ENCODE measurements at places on chromosomes 1 and 21.

DNA sequence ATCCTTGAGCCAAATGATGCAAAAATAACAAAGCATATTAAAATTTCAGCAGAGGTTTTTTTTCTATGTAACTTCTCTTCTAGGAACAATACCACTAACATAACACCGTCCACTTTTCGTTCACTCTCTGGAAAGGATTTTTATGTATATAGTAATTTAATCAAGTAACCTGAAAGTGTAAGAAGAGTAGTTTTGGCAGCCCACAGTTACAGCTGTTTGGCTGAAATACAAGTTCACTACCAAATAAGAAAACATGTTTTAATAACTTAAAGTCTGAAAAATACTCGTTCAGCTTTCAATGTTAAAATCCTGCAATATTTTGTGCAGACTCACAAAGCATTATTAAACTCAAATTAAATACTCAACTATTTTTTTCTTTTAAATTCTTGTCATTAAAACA is 896.8 kb upstream of the ADGRL4 start:
- no peak for DNase-seq

DNA sequence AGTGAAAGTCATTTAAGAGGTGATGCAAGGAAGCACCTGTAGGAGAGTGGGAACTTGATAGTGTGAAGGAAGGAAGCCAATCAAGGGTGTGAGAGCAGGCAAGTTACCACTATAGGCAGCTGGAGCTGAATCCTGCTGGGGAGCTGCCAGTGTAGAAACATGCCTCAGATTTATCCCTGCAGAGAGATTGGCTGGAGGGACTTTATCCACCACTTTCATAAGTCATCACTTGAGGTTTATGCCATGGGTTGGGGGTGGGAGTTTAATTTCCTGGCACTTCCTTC is 443.6 kb downstream of the PLPP3 start:
- DNase-seq: no peak

DNA sequence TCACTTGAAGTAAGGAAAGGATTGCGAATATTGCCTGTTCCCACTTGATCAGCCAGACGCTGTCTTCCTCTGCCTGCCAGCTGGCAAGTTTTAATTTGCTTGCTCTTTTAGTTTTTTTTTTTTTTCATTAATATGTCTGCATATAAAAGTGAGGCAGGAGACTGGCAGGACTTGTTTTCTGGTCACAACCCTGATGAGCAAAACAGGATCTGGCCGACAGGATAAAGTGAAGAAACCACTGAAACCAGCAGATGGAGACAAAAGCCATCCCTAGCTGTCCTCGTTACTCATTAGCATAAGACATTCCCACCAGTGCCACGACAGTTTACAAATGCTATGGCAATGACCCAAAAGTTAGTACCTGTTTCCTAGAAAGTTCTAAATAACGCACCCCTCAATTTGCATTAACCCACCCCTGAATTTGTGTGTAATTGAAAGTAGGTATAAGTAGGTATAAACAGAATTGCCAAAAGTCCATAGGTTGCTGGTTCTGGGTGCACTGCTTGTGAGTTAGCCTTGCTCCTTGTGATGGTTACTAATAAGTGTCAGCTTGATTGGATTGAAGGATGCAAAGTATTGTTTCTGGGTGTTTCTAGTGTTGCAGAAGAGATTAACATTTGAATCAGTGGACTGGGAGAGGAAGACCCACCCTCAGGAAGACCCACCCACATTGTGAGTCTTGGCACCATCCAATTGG is 60.8 kb downstream of the ZNF684 start:
- no peak for DNase-seq

- no peak for DNase-seq
Observed at GRCh38 chr1:218459878-218460711, 115.0 kb downstream of the TGFB2 start.

DNA sequence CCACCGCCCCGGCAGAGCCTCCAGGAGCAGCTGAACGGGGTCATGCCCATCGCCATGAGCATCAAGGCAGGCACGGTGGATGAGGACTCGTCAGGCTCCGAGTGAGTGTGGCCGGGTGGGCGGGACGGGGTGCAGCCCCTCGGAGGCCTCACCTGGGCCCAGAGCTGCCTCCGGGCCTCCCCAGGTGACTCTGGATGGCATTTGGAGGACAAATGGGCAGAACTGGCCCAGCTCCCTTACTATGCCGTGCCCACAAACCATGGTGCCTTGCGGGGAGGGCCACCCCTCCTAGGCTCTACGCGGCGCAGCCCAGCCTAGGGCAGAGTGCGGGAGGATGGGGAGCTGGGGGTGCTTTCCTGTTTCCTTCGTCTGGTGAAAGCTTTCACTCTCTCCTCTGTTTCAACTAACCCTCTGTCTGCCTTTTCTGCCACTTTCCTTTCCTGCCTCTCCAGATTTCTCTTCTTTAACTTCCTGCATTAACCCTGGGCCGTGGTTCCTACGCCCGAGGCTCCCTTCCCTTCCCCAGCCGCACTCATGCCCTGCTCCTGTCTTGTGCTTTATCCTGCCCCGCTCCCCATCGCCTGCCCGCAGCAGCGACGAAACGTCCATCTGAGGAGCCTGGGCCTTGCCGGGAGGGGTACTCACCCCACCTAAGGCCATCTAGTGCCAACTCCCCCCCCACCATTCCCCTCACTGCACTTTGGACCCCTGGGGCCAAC is 9.2 kb downstream of the PSRC1 start:
- no peak for DNase-seq

DNA sequence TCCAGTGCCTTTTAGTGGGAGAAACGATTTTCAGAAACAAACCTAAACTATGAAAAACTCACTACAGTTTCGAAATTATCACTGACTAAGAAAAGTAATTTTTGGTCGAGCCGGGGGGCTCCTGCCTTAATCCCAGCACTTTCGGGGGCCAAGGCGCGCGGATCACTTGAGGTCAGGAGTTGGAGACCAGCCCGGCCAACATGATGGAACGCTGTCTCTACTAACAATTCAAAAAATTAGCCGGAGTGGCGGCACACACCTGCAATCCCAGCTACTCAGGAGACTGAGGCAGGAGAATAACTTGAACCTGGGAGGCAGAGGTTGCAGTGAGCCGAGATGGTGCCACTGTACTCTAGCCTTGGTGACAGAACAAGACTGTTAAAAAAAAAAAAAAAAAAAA is 3.0 kb downstream of the CFHR3 start:
- DNase-seq: no peak

GRCh38 chr1:36239941-36240637 is 15.8 kb downstream of the THRAP3 start:
- DNase-seq: no peak

DNA sequence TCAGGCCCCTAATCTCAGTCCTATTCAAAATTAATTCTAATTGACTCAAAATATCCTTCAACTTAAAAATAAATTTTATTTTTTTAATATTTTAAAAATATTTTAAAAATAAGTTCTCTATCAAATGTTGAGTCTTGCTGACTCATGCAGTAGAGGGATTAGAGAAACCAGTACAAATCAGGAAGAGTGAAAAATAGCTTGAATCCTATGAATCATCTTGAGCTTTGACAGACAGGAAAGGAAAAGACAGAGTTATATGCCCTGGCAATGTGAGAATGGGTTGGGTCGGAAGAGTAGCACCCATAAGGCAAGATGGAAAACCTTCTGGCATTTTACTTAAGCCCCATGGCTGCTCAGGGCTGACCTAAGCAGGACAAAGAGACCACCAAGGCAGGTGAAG is 346.6 kb upstream of the RUNX1 start:
- no peak for DNase-seq

DNA sequence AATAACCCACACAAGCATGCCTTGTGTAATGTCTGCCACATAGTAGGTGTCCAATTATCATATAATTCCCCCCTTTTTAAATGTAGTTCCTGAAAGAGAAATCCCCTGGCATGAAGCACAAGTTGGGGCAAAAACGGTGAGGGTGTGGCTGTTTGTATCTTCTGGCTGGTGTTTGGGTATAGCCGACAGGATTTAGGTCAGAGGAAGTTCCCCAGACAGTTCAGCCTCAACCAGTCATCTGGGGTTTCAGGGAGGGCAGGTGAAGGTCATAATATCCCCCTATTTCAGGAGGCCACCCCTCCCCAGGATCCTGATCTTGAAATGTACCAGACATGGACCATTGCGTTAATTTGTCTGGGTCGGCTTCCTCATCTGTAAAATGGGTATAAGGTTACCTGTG is 29.1 kb upstream of the JUN start:
- no peak for DNase-seq

DNA sequence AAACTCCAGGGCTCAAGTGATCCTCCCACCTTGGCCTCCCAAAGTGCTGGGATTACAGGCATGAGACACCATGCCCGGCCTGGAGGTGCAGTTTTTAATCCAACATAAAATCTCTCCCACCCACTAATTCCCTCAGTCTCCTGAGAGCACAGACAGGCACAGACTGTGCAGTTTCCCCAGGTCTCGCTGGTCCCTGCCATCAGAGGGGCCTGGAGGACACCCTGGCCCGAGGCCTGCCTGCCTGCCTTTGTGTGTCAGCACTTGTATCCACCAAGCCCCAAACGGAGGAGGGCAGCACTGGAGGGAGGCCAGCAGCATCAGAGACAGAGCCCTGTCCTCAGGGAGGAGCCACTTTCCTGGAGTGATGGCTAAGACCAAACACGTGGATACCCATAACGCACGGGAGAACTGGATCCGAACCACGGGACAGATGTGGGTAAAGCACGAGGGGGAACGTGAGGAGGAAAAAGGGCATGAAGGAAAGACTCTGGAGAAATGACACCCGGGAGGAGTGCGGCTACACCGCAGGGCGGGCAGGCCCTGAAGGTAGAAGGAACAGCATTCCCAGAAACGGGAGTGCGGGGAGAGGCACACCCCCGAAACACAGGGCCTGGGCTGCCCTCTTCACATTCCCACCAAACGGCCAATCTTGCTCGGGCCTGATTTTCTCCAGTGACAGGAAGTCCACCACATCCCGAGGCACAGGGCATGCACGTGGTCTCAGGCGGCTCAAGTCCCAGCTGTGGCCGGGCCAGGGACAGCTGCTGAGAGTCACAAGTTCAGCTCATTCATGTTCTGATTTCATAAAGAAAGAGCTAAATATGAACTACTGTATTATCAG is 29.7 kb downstream of the NPHP4 start:
- no peak for DNase-seq

DNA sequence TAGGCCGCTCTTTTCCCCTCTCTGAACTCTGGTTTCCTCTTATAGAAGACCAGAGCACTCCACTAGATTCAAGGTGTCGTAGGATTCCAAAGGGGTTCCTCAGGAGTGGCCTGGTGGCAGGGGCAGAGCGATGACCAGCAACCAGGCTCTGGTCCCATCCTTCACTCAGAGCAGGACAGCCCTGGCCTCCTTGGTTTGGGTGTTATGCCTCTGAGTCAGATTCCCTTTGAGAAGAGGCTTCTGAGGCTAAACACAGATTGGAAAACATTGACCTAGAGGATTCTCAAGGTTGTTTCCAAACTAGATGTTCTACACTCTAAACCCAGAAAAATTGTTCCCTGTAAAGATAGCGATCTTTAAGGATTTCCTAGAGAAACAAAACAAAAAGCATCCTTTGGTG is 49.8 kb upstream of the IKBKE start:
- DNase-seq: no peak

DNA sequence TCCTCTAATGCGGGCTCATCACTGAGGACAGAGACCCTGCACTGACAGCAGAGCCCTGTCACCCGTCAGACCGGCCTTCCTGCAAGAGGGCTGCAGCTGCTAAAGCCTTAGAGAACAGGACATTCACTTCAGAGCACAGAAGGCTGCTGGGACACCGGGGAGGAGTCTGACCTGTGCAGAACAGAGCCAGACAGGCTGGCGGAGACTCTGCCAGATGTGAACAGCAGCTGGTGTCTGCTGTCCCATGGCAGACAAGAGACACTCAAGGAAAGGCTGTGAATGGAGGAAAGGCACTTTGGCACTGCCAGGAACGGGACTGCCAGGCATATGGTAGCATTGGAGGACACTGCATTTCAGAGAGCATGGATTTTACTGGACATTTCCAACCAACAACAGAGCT is 21.4 kb downstream of the MRAP start:
- peak; percentile 40 for DNase-seq

GRCh38 chr1:172742599-172743500 is 83.9 kb downstream of the FASLG start:
- no peak for DNase-seq

DNA sequence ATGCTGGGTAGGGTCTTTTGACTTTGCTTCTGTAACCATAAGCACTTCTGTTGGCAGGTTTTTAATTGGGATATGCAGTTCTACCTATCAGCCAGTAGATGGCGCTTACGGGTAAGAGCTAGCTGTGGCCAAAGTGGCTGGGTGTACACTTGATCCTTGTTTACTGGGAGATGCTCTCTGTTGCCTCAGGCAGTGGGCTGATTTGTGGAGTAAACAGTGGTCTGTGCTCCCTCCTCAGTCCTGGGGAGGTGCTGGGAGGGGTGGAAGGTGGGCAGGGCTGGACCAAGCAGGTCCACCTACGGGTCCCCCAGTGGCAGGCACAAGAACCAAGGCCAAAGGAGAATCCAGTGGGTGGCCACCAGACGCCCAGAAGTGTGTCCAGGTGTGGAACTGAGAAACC is 43.4 kb downstream of the RALGPS2 start:
- DNase-seq: peak; percentile 58

- DNase-seq: no peak
Observed at GRCh38 chr1:80827666-80828065, 973.1 kb upstream of the ADGRL2 start.

- no peak for DNase-seq
Observed at GRCh38 chr1:226974544-226975258, 34.6 kb downstream of the COQ8A start.

- no peak for DNase-seq
Observed at GRCh38 chr1:245965398-245965797, 541.7 kb downstream of the SMYD3 start.

GRCh38 chr1:184254849-184255248 is 132.0 kb upstream of the C1orf21 start:
- no peak for DNase-seq

Data from activated CD8-positive, alpha-beta memory T cell treated with anti-CD3 and anti-CD28 coated beads, Interleukin-2, amount 50 U/mL, for 48 hours (primary cell).